Stimulated activated CD8-positive, alpha-beta memory T cell treated with anti-CD3 and anti-CD28 coated beads, Interleukin-15, amount 100 ng/mL, for 4 hours (primary cell): ENCODE measurements at places on chromosomes 2 and 18.

- DNase-seq, result no peak
Observed at GRCh38 chr2:28102455-28102874, 211.9 kb downstream of the BABAM2 start.

DNA sequence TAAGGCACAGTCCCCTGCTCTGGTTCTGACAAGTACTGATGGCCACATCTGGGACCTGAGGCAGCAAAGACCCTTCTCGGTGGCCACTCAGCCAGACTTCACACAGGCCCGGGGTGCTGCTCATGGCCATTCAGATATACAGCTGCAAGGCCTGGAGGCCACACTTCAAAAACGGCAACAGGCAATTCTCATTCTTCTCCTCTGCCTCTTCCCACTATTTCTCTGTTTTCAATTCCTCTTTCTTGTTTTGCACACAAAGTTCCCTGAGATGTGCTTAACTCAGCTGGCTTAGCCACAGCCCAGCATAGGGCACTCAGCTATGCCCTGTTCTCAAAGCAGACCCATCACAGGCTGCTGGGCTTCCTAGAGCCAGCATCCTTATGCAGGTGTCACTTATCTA, 29.9 kb downstream of the PTPN18 start:
- DNase-seq, result no peak

GRCh38 chr2:210063306-210063705, 60.9 kb downstream of the RPE start:
- DNase-seq, result no peak

DNA sequence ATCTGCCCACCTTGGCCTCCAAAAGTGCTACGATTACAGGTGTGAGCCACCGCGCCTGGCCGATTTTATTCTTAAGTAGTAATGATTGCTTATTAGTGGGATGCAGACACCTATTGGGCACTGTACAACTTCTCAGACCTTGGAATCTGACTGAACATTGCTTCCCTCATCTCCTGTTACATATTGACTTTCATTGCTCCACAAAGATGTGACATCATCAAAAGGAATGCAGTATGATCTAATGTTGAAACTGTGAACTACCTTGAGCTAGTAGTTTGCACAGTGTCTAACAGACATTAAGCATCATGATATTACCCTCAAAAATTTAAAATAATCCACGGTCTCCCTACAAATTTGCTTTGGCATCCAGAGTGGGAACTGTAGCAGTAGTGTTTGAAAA, 109.8 kb upstream of the SIX2 start:
- DNase-seq, result no peak

DNA sequence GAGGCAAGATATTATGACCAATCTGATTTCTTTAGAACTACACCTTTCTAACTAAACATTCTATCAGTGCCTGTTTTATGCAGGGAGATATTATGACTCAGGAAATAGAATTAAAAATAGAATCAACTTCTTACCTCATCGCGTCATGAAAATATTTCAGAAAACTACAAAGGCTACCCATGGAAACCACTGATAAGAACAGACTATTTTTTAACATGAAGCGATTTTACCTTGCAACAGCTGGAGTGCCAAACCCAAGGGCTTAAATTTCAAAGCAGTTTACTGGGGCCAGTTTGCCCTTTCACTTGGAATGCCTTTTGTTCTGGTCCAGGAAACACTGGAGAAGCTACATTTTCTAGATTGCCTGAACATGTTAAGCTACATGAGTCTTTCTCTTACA, 304.8 kb upstream of the CCDC68 start:
- no peak for DNase-seq

DNA sequence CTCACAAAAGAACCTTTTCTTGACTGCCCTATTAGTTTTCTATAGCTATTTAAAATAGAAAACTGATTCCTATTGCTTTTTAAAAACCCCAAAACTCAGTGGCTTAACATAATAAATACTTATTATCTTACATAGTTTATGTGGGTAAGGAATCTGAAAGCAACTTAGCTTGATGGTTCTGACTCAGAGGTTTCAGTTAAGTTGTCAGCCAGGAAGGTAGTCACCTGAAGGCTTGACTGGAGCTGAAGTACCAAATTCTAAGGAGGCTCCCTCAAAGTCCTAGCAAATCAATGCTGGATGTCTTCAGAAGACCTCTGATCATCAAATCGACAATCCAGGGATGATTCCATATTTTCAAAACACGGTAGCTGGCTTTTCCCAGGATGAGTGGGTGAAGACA, 546.6 kb upstream of the CDH2 start:
- DNase-seq, result no peak

- DNase-seq, result no peak
Observed at GRCh38 chr2:47660168-47660567, 122.8 kb upstream of the MSH6 start.

DNA sequence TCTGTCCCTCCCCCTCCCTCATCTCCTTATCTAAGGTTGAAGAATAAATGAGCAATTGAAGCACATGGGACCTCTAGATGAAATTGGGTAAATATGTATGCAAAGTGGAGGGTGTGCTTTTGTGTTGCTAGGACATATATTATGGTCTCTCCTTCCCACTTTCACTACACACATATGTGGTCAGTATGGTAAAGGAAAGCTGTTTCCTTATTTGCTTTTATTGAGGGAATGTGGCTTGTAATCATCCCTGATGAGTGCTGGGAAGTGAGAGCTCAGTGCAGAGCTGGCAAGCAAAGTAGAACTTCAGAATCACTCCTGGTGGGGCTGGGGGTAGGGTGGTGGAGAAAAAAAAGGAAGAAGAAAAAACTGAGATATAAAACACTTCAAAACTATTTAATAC, 189.9 kb upstream of the ATP5MC3 start:
- DNase-seq, result no peak

- DNase-seq, result no peak
Observed at GRCh38 chr18:68703326-68703725, 11.6 kb downstream of the TMX3 start.

GRCh38 chr2:161243312-161243711, 64.9 kb upstream of the PSMD14 start:
- no peak for DNase-seq

DNA sequence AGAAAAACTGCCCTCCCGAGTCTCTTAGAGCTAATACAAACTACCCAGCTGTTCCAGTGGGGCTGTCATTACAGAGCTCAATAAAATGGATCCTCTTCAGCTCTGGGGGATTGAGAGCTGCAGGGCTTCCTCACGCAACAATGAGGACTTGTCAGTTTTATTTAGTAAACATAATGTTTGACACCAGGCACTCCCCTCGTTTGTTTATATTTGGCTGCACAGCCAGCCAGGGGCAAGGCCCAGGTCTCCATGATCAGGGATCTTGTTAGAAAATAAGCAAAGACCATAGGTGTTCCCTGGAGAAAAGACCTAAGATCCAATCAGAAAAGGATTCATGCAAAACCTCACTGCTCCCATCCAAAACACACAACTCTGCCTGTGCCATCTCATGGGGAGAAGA, 158.2 kb downstream of the C1D start:
- DNase-seq, result no peak

GRCh38 chr18:74562131-74562730, 27.9 kb downstream of the CNDP1 start:
- DNase-seq, result no peak

DNA sequence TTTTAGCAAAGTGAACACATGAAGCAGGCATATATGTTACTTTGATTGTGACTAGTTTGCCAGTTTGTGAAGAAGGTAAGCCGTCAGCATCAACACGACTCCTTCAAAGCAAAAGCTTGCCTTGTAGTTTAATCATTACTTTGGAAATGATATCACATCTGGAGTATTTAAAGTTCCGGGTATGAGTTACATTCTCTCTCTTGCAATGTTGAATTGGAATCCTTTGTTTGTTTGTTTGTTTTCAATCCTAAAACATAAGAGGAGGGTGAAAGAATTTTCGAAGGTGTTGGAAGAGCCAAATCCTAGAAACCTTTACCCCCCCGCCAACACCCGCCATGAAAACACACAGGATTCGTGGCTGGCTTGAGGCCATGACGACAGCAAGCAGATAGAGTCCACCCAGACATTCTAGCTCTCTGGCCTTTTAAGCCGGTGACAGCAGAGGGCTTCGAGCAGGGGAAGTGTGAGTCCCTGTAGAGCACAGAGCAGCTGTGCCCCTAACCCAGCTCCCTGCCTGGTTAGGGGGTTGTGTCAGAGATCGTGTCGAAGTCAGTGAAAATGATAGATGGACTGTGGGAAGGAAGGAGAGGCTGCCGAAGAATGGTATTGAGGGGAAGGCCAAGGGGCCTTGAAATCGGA, 103.8 kb upstream of the SMIM21 start:
- no peak for DNase-seq

DNA sequence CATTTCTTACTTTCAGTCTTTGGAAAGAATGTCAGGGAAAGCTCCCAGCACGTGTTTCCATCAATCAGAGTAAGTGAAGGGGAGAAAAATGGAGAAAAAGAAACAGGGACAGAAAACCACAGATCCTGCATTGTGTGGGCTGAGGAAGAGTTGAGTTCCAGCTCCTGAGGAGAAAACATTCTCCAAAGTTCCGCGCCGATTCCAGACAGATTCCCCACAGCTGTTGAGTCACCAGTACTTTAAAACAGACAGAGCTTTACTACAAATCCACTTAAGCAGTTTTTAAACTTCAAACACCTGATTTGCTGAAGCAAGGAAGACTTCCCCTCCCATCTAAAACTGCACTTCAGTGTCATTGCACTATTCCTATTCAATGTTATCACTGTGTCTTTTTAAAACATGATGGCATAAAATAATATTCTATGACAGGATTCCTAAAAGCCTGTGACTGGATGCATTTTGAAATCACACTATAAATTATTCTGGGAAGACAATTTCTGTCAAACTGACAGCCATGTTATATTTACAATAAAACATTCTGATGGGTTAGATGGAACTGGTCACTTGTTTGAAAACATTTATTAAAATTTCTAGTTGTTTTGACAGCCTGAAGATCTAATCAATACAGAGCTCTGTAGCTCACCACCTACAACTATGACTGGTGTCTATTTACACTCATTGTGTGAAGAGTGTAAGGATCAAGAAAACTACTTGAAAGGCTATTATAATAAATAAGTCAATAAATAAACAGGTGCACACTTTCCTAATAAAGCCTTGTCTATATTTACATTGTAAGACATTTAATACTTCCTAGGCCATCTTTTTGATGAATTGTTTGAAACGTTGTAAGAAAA, 40.9 kb downstream of the TCF4 start:
- no peak for DNase-seq

GRCh38 chr2:178229927-178230326, 35.6 kb downstream of the OSBPL6 start:
- DNase-seq, result no peak

GRCh38 chr2:85423525-85423924, 5.0 kb downstream of the SH2D6 start:
- DNase-seq, result no peak

DNA sequence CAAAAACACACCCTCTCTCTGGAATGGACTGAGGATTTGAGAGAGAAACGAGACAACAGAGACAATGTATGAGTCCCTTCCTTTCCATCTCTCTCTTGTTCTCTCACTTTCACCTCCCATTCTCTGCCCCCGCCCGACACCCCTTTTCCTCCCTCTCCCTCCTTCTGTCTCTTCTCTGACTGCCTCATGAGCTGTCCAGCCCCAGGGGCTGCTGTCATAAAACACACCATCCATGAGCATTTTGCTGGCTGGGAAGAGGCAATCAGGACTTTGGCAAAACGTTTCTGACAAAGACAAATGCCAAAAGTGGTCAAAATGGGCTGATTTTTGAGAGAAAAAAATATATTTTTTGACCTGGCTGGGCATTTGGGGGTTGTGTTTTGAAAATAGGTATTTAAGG, 377.2 kb downstream of the EN1 start:
- no peak for DNase-seq

DNA sequence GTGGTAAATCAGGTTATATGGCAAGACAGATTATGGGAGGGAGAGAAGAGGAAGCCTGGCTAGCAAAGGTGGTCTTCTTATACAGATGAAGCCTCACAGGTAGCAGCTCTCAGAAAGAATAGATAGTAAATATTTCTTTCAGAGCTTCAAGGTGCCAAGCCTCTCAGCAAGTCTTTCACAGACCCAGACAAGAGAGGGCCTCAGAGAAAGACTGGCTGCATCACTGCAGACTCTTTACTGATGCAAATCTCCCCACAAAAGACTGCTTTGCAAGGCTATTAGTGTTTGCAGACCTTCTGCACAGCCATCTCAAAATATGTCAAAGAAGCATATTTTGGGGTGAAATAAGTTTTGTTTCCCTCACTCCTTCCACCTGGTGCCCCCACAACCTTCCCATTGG, 372.4 kb upstream of the RND3 start:
- no peak for DNase-seq

- DNase-seq, result no peak
Observed at GRCh38 chr2:231370429-231370748, 25.1 kb upstream of the B3GNT7 start.

GRCh38 chr2:2056531-2056930, 274.5 kb downstream of the MYT1L start:
- DNase-seq, result no peak

DNA sequence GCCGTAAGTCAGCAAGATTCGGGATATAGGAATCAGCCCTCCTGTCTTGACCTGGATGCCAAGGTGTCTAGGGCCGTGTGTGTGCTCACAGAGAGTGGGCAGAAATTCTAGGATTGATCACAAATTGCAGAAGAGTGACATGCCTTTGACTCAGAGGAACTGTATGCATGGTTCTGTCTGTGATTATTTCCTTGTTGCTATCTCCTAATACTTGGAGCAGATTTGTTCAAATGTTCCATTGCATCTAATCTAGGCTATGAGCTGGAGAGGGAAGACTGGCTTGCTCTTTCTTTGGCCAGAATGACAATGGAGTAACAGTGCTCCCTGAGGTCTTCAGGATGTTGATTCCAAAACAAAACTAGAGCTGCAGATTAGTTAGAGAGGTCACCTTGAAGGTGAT, 115.0 kb downstream of the EN1 start:
- no peak for DNase-seq

DNA sequence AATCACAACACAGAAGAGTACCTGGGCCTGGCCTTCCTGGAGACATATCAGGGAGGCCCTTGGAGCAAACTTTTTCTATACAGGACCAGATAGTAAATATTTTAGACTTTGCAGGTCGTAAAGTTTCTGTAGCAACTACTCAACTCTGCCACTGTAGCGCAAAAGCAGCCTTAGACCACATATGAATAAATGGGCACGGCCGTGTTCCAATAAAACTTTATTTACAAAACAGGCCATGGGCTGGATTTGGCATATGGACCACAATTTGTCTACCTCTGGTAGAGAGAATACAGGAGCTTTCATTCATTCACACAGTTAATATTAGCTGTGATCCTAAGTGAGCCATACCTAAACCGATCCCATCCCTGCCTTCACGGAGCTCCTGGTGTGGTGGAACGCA, 98.6 kb upstream of the CAB39 start:
- DNase-seq, result no peak

GRCh38 chr2:31940920-31941319, 69.9 kb downstream of the MEMO1 start:
- no peak for DNase-seq

GRCh38 chr2:98468621-98469236, 24.1 kb downstream of the INPP4A start:
- DNase-seq, result no peak

- no peak for DNase-seq
Observed at GRCh38 chr2:238861766-238862315, 14.0 kb downstream of the TWIST2 start.
